Thymus (tissue), 14 donors: ENCODE measurements at places on chromosomes 3 and 15.

DNA sequence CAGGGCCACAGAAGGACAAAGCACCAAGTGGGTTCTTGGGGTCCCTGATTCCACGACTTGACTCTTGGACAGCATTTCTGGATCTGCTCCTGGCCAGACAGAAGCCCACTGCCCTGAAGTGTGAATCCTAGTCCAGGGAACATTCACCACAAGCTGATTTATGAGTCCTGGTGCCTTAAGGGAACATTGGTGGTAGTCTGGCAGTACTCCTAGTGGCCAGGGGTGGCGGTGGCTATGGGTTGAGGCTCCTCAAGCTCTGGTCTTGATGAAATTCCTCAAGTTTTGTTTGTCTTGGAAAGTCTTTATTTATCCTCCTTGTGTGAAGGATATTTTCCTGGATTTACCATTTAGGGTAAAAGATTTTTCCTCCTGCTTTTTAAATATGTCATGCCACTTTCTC is 307.5 kb downstream of the PYDC2 start:
- H3K27me3 ChIP-seq = no peaks in the 10 kb centered on the region
- H3K4me3 ChIP-seq = no peak overlapping the region
- no peaks in the 10 kb centered on the region for H3K4me1 ChIP-seq
- DNase-seq = no peak
- no peaks in the 10 kb centered on the region for H3K36me3 ChIP-seq
- H3K27ac ChIP-seq = no peak overlapping the region

GRCh38 chr3:127035677-127036076 is 52.8 kb downstream of the PLXNA1 start:
- peaks cover 9% of the 10 kb centered on the region for H3K36me3 ChIP-seq
- no peaks in the 10 kb centered on the region for H3K27me3 ChIP-seq
- no peak overlapping the region for H3K27ac ChIP-seq

DNA sequence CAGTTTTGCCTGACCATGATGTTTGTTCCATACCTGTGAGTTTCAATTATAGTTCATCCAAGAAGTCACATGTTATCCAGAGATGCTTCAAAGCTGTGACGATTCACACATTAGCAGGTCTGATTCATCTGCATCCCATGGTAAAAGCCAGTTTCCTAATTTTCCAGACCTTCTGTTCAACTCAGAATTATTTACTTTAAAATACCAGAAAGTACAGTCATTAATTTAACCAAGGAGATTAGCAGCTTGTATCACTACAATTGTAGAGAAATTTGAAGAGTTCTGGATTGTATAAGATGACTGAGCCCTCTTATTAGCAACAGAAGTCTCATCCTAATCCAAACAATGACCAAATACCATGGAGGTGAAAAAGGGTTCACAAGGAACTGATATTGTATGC is 76.1 kb upstream of the THBS1 start:
- no peak for DNase-seq
- no peaks in the 10 kb centered on the region for H3K36me3 ChIP-seq
- H3K4me1 ChIP-seq = peaks cover 8% of the 10 kb centered on the region

- no peak overlapping the region for H3K27ac ChIP-seq
Measured at GRCh38 chr3:113626503-113627371, 69.7 kb downstream of the USF3 start.

GRCh38 chr15:23866832-23867231 is 179.7 kb upstream of the NDN start:
- H3K36me3 ChIP-seq = no peaks in the 10 kb centered on the region
- peaks cover 3% of the 10 kb centered on the region for H3K27me3 ChIP-seq
- no peak overlapping the region for H3K27ac ChIP-seq
- no peak for DNase-seq
- no peaks in the 10 kb centered on the region for H3K4me1 ChIP-seq

DNA sequence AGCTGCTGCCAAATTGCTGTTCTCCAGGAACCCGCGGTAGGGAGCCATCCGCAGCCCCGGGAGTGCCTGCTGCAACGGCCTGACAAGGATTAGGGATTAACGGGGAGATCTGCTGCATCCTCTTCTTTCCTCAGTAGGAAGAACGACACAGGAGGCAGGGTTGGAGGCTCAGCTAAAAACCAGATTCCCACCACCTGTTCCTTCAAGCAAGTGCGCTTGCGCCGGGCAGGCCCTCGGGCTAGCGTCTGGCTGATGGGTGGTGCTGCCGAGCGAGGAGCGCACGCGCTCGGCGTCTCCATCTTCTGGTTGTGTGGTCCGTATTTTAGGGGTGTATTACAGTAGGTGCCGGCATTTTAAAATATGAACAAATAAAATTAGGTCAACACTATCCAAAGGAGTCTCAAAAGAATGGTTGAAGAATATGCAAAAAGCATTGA is 25.4 kb upstream of the SLC25A26 start:
- no peaks in the 10 kb centered on the region for H3K4me1 ChIP-seq
- no peak for DNase-seq
- peaks cover 13% of the 10 kb centered on the region for H3K27me3 ChIP-seq
- H3K4me3 ChIP-seq = no peak overlapping the region
- no peak overlapping the region for H3K27ac ChIP-seq

DNA sequence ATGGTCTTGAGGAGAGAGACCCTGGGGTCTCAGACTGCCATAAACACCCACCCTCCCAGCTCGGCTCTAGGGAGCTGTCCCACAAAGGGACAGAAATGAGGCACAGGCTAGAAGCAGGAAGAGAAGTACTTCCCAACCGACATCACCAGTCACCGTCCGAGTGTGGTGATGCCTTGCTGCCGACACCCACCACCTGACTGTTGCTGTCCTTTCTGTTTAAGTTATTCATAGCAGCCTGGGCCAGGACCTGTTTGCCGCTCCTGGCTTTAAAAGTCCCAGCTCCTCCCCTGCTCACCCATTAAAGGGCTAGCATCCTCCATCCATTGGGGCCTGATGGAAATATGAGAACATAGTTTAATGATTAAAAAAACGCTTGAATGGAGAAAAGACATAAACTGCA is 13.2 kb upstream of the SPG11 start:
- H3K27ac ChIP-seq = peak overlapping the region; percentile 94
- H3K36me3 ChIP-seq = no peaks in the 10 kb centered on the region
- H3K27me3 ChIP-seq = no peaks in the 10 kb centered on the region

GRCh38 chr15:77354063-77354462 is 65.8 kb downstream of the PEAK1 start:
- DNase-seq = no peak
- no peak overlapping the region for H3K4me3 ChIP-seq
- no peaks in the 10 kb centered on the region for H3K4me1 ChIP-seq
- H3K27ac ChIP-seq = no peak overlapping the region
- H3K36me3 ChIP-seq = no peaks in the 10 kb centered on the region

GRCh38 chr3:74127256-74127655 is 487.2 kb downstream of the CNTN3 start:
- DNase-seq = no peak
- H3K27me3 ChIP-seq = no peaks in the 10 kb centered on the region
- no peak overlapping the region for H3K27ac ChIP-seq

DNA sequence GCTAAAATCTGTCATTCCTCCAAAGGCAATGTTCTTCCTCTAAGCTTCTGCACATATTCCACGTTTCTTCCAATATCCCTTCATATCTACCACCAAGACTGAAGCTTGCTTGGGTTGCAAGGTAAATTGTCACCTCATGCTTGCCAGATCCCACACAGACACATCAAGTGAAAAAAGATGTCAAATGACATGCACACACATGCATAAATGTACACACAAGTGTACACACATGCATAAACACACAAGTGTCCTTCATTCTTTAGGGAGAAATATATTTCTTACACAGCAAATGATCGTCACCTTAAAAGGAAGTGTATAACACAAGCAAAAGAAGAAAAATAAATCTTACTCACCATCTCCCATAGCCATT is 59.4 kb downstream of the CLASP2 start:
- no peaks in the 10 kb centered on the region for H3K27me3 ChIP-seq
- peak overlapping the region; percentile 89 for H3K27ac ChIP-seq
- H3K4me1 ChIP-seq = peaks cover 7% of the 10 kb centered on the region

DNA sequence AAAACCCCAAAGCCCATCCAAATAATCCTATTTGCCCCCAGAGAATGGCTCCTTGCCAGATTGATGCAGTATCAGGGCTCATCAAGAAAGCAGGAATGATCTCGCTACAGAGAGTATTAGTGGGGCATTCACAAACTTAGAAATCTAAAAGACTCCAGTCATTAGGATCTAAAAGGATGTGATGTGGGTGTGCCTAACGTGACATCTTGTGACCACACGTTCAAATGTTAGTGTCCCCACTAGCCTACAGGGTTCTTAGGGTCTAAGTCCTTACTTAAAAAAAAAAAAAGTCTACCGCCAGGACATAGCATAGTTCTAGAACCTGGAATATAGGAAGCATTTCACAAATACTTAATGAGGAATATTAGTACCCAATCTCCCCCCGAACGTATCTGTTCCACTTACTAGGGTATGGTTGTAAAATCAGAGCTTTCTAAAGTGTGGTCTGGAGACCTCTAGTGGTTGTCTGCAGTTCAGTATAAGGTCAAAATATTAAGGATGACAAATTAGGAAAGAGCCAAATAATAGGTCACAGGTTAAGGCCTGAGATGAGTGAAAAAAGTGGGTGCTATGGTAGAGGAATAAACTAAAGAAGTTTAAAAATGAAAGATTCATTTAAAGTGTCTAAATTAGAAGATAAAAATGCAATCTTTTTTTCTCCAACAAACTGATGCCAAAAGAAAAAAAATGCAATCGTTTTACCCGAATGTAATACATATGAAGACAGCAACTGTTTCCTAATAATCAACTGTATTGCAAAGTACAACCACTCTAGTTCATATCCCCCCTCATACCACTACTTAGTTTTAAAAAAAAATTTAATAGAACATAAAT is 4.2 kb upstream of the CHRM5 start:
- no peak overlapping the region for H3K27ac ChIP-seq
- DNase-seq = peak; percentile 5
- no peaks in the 10 kb centered on the region for H3K4me1 ChIP-seq
- no peak overlapping the region for H3K4me3 ChIP-seq

GRCh38 chr3:156952011-156952410 is 125.9 kb downstream of the LEKR1 start:
- H3K27ac ChIP-seq = no peak overlapping the region
- no peak overlapping the region for H3K4me3 ChIP-seq
- H3K4me1 ChIP-seq = no peaks in the 10 kb centered on the region
- H3K27me3 ChIP-seq = no peaks in the 10 kb centered on the region

DNA sequence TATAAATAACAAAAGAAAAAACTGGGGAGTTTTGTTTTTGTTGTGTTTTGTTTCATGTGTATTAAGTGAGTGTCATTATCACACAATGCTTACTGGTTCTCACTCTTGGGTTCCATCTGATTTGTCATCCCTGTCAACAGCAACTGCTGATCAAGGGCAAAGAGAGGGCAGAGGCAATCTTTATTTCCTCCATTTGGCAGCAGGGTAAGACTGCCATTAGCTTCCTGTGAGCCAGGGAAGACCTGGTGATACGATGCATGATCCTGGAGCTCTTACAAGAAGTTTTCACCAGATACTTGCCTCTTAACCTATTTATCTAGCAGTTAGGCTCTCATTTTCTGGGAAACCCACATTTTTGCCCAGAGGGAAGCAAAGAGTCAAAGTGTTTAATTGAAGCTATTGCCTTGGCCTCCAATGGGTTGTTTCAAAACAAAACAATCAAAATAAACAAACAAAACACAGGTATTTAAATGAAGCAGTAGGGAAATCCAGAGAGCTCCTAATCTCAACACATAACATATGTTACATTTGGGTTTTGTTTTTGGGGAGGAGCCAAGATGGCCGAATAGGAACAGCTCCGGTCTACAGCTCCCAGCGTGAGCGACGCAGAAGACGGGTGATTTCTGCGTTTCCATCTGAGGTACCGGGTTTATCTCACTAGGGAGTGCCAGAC is 529.8 kb downstream of the MAGI1 start:
- no peak overlapping the region for H3K4me3 ChIP-seq
- no peaks in the 10 kb centered on the region for H3K4me1 ChIP-seq
- DNase-seq = no peak
- H3K36me3 ChIP-seq = no peaks in the 10 kb centered on the region
- no peak overlapping the region for H3K27ac ChIP-seq

GRCh38 chr3:152061296-152061695 is 187.9 kb downstream of the SUCNR1 start:
- H3K4me1 ChIP-seq = no peaks in the 10 kb centered on the region
- no peaks in the 10 kb centered on the region for H3K36me3 ChIP-seq
- no peak overlapping the region for H3K27ac ChIP-seq
- no peaks in the 10 kb centered on the region for H3K27me3 ChIP-seq
- DNase-seq = no peak
- no peak overlapping the region for H3K4me3 ChIP-seq

GRCh38 chr15:69703532-69704187 is 251.0 kb downstream of the RPLP1 start:
- DNase-seq = no peak
- no peaks in the 10 kb centered on the region for H3K36me3 ChIP-seq
- no peaks in the 10 kb centered on the region for H3K4me1 ChIP-seq
- H3K4me3 ChIP-seq = no peak overlapping the region

DNA sequence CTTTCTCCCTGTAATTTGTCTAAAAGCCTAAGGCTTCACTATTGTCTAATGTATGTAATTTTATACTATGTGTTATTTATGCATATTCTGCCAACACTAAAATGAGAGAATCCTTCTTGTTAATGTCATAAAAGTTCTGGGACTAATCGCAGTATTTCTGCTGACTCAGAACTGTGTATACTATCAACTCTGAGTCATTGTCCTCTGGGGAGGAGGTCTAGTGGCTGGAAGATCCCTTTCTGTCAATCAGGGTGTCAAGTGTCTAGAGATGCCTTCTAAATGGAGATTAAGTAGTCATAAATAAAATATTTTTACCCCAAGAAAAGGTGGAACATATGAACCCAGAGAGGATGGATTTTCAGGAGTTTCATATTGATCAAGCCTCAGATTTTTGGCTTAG is 473.4 kb downstream of the AGBL1 start:
- H3K4me1 ChIP-seq = no peaks in the 10 kb centered on the region
- DNase-seq = no peak
- H3K36me3 ChIP-seq = no peaks in the 10 kb centered on the region
- H3K27me3 ChIP-seq = no peaks in the 10 kb centered on the region
- no peak overlapping the region for H3K27ac ChIP-seq

GRCh38 chr15:46556559-46557379 is 921.9 kb downstream of the SQOR start:
- H3K4me1 ChIP-seq = no peaks in the 10 kb centered on the region
- H3K27ac ChIP-seq = no peak overlapping the region

GRCh38 chr3:129469026-129469425 is 29.0 kb downstream of the IFT122 start:
- DNase-seq = no peak
- no peaks in the 10 kb centered on the region for H3K27me3 ChIP-seq
- peaks cover 25% of the 10 kb centered on the region for H3K36me3 ChIP-seq
- no peak overlapping the region for H3K27ac ChIP-seq
- H3K4me3 ChIP-seq = no peak overlapping the region
- H3K4me1 ChIP-seq = no peaks in the 10 kb centered on the region

GRCh38 chr15:41822471-41822870 is 5.4 kb upstream of the JMJD7 start:
- no peak overlapping the region for H3K27ac ChIP-seq
- H3K27me3 ChIP-seq = no peaks in the 10 kb centered on the region
- no peak for DNase-seq
- no peak overlapping the region for H3K4me3 ChIP-seq
- peaks cover 65% of the 10 kb centered on the region for H3K36me3 ChIP-seq

- no peaks in the 10 kb centered on the region for H3K4me1 ChIP-seq
- no peaks in the 10 kb centered on the region for H3K36me3 ChIP-seq
- no peak for DNase-seq
- no peak overlapping the region for H3K27ac ChIP-seq
- no peaks in the 10 kb centered on the region for H3K27me3 ChIP-seq
Measured at GRCh38 chr3:29694331-29694730, 413.5 kb downstream of the RBMS3 start.
